ENCODE measurements at places on chromosomes 11 and 22. TPM values are rescaled to one million over a fixed set of nuclear protein-coding genes. Genes with fewer than 3 reads are reported as not detected.

PNPLA5 gene
- total RNA-seq = not detected

SHANK3 gene
- 0.07 TPM for total RNA-seq

ADM2 gene
- total RNA-seq = 7.3 TPM

ART1 gene
- total RNA-seq = not detected

GAL gene
- total RNA-seq = 0.97 TPM

DUSP8 gene
- total RNA-seq = 2.4 TPM

HPX gene
- 0.56 TPM for total RNA-seq

ARFIP2 gene
- total RNA-seq = 37.8 TPM

MUC6 gene
- not detected for total RNA-seq

CD6 gene
- 279 TPM for total RNA-seq

CARNS1 gene
- total RNA-seq = 2.3 TPM

ASPHD2 gene
- 9.2 TPM for total RNA-seq

CHRNA10 gene
- 1.0 TPM for total RNA-seq

NCR3LG1 gene
- 0.69 TPM for total RNA-seq

PARVA gene
- total RNA-seq = 0.41 TPM

CREB3L1 gene
- total RNA-seq = not detected

IGLL1 gene
- total RNA-seq = not detected

APOL5 gene
- total RNA-seq = not detected

CCDC157 gene
- 2.9 TPM for total RNA-seq

VWA5A gene
- total RNA-seq = 6.9 TPM

GPR83 gene
- total RNA-seq = not detected
